ENCODE measurements at places on chromosomes 12 and 14.

DNA sequence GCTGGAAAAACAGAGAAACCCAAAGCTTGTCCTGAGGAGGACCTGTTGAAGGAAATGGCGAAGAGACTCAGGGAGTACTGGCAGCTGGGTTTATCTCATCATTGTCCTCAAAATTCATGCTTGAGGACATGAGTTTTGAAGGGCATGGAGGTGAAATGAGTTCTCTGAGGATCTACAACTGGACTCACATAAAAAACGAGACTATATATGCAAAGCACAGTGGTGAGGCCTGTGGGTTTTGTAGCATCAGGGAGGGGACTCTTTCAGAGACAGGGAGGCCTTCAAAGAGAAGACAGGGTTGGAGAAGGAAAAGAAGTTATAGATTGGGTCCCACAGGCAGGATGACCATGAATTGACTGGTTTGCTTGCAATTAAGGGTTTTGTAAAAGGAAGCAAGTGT, 71.3 kb upstream of the SCN8A start:
- no peak for DNase-seq

DNA sequence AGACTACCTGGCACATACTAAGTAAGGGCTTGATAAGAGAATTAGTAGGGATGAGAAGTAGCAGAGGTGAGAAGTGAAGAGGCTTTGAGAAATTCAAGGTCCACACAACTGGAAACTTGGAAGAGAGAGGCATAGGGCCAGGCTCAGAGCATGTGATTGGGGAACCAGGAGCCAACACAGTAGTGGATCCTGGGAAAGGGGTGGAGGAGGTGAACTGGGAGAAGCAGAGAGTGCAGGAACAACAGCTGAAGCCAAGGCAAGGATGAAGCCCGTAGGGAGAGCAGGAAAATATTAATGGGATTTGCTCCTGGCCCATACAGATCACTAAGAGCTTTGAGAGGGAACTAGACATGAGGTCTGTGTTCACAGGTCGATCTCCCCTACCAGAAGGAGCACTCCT, 1.4 kb upstream of the ITGB7 start:
- DNase-seq = no peak

- no peak for DNase-seq
Measured at GRCh38 chr14:71204231-71204630, 297.0 kb downstream of the PCNX1 start.

DNA sequence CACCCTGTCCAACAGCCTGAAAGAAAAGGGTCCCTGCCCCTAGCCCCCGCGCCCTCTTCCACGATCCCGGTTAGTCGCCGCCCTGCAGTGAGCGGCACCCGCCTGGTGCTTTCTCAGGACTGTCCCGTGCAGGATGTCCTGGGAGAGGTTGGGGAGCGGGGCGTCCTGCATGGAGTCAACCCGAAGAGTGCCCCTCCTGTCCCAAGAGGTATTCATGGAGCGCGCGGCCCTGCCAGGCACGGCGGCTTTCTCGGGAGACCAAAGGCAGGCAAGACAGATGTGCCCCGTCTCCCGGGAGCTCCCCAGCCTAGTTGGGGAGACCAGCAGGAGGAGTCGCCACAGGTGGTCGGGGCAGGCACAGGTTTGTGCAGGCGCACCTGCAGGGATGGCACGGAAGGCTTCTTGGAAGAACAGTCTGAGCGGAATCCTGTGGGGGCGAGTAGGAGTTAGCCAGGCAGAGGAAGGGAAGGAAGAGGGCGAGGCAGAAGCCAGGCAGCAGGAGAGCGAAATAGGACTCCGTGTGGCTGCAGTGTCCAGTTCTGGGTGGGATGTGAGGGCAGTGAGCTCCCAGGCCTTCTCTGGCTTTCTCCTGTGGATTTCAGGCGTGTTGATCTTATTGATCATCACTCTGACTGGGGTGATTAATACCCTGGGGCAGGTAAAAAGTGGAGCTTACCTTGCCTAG, 723 bp downstream of the SIVA1 start:
- no peak for DNase-seq

- no peak for DNase-seq
Measured at GRCh38 chr14:105126981-105127329, 41.6 kb downstream of the JAG2 start.

- DNase-seq = no peak
Measured at GRCh38 chr12:52442600-52443061, 8.5 kb upstream of the KRT75 start.

- DNase-seq = no peak
Measured at GRCh38 chr14:23408307-23408630, 196 bp upstream of the MYH6 start.

GRCh38 chr12:39401459-39401858, 41.5 kb downstream of the KIF21A start:
- DNase-seq = no peak

DNA sequence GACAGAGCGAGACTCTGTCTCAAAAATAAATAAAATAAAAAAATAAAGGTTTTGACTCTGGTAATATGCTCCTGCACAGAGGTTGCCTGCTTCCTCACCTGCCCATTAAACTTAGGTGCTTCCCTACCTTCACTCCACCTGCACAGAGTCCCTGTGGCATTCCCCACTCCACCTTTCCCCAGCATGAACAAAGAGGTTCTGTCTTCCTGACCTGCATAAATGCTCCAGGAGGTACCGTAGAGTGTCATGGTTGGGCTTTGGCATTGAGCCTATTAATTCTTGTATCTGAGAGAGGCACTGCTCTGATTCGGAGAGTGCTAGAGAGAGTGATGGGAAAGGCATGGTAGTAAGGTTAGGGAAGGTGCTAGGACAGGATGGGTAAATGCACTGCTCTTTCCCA, 6.3 kb downstream of the ARHGAP9 start:
- no peak for DNase-seq

GRCh38 chr12:10501030-10501429, 4.7 kb upstream of the EIF2S3B start:
- DNase-seq = no peak

- DNase-seq = no peak
Measured at GRCh38 chr12:103848917-103849491, 8.0 kb upstream of the NT5DC3 start.

DNA sequence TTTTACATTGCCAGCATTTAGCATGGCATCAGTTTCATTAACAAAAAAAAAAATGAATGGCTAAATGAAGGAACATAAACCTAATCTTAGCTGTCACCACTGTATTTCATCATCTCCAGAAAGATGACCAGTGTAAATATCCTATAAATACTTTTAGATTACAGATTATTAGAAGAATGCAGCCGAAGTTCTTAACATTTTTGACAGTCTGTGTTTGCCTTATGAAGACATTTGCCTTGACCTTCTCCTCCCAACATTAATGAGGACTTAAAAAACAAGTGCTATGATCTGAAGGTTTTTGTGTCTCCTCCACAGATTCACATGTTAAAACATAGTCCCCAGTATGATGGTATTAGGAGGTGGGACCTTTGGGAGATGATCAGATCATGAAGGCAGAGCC, 253.0 kb downstream of the SNAPC1 start:
- DNase-seq = no peak

- DNase-seq = no peak
Measured at GRCh38 chr12:106140223-106140986, 1.7 kb upstream of the NUAK1 start.

DNA sequence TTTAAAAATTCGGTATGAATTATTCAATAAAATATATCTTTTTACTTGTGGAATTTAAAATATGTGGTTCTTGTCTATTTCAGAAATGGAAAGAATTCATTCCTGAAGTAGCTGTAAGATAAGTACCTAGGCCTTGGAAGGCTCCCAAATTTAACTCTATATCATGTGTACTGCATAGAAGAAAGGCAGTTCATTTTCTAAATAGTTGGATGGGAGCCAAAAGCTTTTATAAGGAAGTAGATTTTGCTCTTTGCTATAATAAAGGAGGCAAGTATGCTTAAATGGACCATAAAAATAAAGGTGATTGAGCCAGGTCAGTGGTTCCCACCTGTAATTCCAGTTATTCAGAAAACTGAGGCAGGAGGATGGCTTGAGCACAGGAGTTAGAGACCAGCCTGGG, 187.5 kb downstream of the ATXN7L3B start:
- DNase-seq = no peak

DNA sequence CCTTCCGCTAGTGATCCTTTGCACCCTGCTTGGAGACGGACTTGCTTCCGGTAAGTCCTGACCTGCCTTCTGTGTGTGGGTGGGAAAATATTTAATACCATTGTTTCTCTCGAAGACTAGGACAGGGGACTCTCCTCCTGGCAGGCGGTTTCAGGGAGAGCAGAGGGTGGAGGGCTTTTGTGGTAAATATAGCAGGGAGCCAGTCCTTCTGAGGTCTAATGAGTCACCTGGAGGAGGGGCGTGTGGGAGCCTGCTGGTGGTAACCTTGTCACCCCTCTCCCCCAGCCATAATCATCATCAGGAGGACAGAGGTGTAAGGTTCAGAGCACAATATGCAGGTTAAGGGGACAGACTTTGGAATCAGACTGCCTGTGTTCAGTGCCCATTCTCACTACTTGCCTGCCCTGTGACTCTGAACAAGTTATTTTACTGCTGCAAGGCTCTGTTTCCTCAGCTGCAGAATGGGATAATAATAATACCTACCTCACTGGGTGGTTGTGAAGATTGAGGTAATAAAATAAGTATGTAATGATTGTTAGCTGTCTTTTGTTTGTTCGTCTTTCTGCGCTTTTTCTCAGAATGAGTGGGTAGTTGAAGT, 47.4 kb downstream of the SUSD6 start:
- DNase-seq = no peak

GRCh38 chr12:19897900-19898408, 458.7 kb downstream of the AEBP2 start:
- no peak for DNase-seq

GRCh38 chr12:46803517-46803916, 22.3 kb downstream of the SLC38A4 start:
- no peak for DNase-seq

GRCh38 chr14:104162495-104162894, 24.1 kb downstream of the KIF26A start:
- no peak for DNase-seq

GRCh38 chr12:75508159-75508558, 3.2 kb downstream of the KRR1 start:
- no peak for DNase-seq

GRCh38 chr12:27965966-27966365, 6.6 kb downstream of the PTHLH start:
- no peak for DNase-seq

Measured in activated T-cell treated with anti-CD3 and anti-CD28 coated beads for 48 hours (primary cell).